SJSA1 (cell line): ENCODE measurements at places on chromosomes 1 and 21.

- no peak for DNase-seq
These were observed 47.8 kb upstream of the PBX1 start for GRCh38 chr1:164511001-164511705.

DNA sequence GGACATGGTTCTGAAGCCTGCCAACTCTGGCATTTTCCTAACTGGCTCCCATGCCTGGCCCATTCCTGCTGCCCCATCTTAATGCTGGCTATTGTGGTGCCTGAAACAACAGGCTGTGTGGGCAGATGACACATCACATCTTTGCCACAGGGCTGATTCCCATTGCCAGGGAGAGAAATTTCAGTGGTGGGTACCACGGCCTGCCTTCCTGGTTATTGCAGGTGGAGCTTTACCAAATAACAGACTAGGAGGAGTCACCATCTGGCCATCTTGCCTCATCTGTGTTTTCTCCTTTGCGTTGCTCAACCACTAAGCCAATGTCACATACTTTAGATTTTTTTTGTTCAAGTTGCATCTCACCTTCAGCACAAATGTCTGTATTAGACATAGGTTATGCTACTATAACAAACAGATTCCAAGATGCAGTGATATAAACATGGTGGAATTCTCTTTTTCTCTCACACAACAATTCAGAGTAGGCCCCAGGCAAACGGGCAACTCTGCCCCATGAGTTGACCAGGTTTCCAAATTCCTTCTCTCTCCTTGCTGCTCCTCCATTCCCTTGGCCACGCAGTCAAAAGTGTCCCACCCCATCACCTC, 14.1 kb downstream of the CDA start:
- DNase-seq = no peak

DNA sequence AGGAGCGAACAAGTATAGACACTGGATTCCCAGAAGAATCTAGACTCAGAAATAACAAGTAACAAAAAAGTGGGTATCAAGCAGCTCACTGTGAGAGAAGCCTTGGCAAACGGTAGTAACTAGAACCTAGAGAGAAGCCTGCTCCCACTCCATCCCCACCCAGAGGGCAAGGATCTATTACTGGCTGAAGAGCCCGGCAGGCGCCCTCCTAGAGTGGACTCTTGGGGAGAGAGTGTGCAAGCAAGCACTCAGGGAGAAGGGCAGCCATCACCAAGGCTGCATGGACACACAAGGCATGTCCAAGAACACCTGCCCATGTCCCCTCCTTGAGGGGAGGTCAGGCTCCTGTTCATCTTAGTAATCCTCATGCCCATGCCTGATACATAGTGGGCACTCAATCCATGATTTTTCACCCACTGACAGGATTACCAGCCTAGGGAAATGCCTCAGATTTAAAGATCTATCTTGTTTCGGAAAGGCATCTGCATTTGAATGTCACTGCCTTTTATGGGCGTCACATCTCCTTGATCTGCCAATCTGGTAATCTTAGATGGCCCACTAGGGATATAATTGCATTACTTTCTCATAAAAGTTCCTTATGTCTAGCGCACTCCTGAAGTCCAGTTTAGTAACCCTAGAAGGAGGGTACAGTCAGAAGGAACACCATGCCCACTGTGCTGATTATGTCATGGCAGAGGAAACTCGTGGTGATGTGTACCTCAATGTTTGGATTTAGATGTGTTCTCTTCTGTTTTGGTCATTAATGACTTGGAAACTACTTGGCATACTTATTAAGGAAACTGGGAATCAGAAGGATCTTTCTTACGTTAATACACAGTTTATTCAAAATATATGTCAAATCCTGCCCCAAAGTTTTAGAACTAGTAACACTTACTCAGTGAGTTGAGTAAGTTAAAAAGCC, 14.4 kb downstream of the CNN3 start:
- DNase-seq = no peak

DNA sequence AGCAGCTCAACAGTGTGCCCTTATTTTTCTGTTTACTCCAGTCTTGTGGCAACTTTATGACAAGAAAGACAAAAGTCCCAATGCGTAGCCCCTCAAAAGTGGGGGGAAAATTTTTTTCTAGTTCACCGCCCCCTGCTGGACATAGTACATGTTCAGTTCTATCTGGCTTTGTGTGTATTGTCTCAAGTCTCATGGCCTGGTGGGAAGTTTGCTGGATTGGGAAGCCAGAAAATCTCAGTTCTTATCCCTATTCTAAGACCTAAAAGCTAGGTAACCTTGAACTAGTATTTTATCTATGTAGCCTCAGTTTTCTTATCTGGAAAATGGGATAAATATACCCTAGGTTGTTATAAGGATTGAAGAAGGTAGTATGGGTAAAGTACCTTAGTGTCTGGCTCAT, 55.8 kb upstream of the LDLRAP1 start:
- no peak for DNase-seq

- no peak for DNase-seq
These were observed 226.2 kb upstream of the IRF2BP2 start for GRCh38 chr1:234836045-234836681.
